ENCODE measurements at places on chromosomes 3 and 15. TPM values are rescaled to one million over a fixed set of nuclear protein-coding genes. Genes with fewer than 3 reads are reported as not detected.

Gene PDCD10
- 113 TPM for total RNA-seq

Gene TGM5
- not detected for total RNA-seq

Gene EPHA6
- total RNA-seq: 0.31 TPM

- DNase-seq: no peak
These were observed 9.9 kb downstream of the THSD4 start for GRCh38 chr15:71124937-71125790.

DNA sequence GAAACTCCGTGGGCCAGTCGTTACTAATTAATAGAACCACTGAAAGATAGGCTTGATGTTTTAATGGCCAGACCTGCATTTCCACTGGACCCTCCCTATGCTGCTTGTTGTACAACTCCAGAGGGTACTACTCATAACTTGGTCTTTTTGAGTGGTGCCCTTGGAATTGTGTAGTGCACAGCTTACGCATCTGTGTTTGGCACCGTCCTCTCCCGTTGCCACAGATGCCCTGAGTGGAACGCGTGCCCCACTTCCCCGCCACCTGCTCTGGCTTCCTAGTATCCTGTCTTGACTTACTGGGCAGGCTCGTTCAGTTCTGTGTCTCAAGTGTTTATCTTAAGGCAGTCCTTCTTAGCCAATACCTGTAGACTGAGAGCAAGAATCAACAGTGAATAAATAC, 78.7 kb downstream of the USP13 start:
- peak; percentile 48 for DNase-seq

GRCh38 chr3:14410503-14411165, 8.2 kb downstream of the SLC6A6 start:
- no peak for DNase-seq

GRCh38 chr3:4670352-4670751, 177.2 kb downstream of the ITPR1 start:
- DNase-seq: no peak

DNA sequence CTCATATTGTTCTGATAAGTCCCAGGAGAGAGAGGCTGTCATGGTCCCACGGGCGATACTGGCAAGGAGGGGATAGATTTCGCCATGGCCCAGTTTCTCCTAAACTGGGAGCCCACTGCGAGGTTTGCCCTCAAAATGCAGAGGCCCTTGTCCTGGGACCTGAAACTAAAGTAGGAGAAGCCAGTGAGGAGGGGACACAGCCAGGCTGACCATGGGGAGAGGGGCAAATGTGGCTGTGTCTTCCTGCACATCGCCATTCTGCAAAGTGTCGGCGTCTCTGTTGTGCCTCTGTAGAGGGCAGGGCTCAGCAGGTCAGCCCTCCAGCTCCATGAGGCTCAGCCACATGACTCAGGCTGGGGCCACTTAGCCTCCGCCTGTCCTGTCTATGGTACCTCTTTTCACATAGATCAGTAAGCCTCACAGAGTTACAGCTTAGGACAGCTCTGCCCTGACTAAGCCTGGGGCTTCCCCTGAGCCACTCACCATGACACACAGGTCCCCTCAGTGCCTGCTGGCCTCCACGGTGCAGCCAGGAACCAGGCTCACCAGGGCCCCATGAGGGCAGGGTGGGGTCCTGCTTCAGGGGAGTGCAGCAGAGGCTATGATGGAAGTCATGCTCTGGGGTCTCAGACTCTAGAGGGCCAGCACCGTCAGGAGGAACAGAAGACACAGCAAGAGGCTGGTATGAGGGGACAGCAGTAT, 28.6 kb upstream of the PLXNA1 start:
- no peak for DNase-seq

DNA sequence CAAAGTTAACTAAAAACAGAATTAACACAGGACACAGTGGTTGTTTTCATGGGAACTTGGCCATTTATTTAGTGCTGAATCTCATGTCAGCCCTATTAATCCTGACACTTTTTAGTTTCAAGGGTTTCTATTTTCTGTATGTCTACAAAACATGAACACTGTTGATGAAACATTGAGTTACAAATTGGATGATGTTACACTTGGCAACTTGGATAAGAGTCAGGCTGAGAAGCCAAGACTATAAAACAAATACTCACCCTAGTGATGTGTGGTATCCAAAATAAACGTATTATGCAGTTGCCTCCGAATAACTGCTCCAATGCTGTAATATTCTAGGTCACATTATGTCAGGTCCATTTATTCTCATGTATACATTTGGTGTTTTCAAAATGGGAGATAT, 349.6 kb downstream of the ZIC1 start:
- DNase-seq: no peak

- DNase-seq: no peak
These were observed 328.9 kb upstream of the RBMS3 start for GRCh38 chr3:28951772-28952556.

DNA sequence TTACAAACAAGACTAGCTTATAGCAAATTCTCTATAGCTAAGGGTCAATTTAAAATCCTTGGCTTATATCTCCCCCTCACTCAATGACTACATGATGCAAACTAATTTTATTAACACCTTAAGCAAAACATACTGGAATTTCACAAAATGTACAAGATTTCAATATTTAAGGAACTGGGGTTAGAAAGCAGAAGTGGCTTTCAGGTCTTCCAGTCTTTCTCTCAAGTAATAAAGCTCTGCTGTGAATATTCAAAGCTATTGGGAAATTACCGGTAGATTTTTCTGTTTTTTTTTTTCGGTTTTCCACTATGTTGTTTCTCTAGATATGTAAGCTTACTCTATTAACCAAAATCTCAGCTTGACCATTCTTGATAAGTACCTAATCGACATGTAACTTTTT, 3.9 kb downstream of the EPM2AIP1 start:
- DNase-seq: no peak

DNA sequence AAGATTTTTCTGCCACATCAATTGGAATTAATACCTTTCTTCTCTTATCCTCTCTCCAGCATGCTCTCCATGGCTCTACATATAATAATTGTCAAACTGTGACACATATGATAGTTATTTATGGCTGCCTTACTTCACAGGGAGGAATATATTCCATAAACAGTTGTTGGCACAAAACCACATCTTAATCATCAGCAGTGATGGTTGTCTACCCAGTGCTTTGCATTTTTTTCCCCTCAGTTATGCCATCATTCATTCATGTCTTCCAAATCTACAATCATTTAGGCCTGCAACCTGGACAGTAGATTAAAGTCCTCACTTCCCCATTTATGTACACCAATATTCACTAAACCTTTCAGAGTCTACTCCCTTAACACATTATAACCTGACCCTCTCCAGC, 107.7 kb downstream of the THRB start:
- no peak for DNase-seq

GRCh38 chr3:176351408-176351807, 845.9 kb downstream of the TBL1XR1 start:
- no peak for DNase-seq

- no peak for DNase-seq
These were observed 434.5 kb upstream of the NAALADL2 start for GRCh38 chr3:174424656-174425055.

DNA sequence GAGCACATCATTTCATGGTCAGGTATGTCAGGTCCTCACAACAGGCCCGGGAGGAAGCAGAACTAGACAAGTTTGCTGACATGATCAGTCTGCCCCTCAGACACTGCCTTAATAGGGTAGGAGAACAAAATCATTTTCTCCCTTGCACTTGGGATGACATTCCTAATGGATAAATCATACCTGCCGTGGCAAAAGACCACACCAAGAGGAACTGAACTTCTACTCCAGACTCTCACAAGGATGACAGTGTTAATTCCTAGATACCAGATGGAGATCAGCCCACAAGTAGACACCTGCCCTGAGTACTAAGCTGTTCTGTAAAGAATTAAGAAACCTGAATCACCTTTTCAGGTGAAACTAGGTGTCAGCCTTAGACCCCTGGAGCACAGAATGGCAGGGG, 19.5 kb downstream of the SIAH2 start:
- DNase-seq: no peak

- DNase-seq: no peak
These were observed 56.7 kb upstream of the CNTN4 start for GRCh38 chr3:2041931-2042330.

- no peak for DNase-seq
These were observed 67.3 kb downstream of the VGLL4 start for GRCh38 chr3:11576453-11576852.

- DNase-seq: peak; percentile 68
These were observed 98.9 kb downstream of the IQSEC1 start for GRCh38 chr3:12974334-12974733.

DNA sequence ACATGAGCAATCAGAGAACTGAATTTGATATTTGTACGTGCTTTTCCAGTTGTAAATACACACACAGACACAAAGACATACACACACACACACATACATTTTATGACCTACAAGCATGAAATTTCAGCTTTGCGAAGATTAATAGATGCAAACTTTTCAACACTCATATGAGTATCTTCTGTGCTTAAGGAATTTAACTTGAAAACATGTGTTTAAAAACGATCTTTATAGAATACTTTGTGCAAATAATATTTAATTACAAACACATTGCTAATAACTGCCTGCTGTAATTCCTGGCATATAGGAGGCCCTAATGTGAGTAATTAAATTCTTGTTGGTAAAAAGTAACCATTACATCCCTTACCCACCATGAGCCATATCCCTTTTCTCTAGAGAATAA, 107.7 kb upstream of the PLSCR5 start:
- DNase-seq: no peak

DNA sequence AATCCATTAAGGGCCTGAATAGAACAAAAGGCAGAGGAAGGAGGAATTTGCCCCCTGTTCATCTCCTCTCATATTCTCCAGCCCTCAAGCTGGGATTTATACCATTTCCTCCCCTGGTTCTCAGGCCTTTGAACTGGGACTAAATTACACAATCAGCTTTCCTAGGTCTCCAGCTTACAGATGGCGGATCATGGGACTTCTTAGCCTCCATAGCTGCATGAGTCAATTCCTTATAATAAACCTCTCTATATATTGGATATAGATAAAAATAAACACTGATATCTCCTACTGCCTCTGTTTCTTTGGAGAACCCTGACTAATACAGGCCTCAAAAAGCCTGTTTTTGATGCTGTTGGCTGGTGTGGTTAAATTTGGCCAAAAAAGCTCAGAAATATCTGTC, 84.5 kb upstream of the TMEM108 start:
- no peak for DNase-seq
